ENCODE measurements at places on chromosomes 5 and 9. TPM values are rescaled to one million over a fixed set of nuclear protein-coding genes. Genes with fewer than 3 reads are reported as not detected.

IL5 gene
- not detected for total RNA-seq

DNAJC18 gene
- total RNA-seq = 19.8 TPM

RORB gene
- total RNA-seq = not detected

MYMK gene
- 1.1 TPM for total RNA-seq

MIER3 gene
- 31.2 TPM for total RNA-seq

PFN3 gene
- not detected for total RNA-seq

GRCh38 chr9:129423216-129423615, 197.7 kb downstream of the C9orf50 start:
- peaks cover 28% of the 10 kb centered on the region for H3K27me3 ChIP-seq
- no peak overlapping the region for H3K27ac ChIP-seq
- H3K4me1 ChIP-seq = no peaks in the 10 kb centered on the region
- no peak for DNase-seq
- H3K4me3 ChIP-seq = no peak overlapping the region

GRCh38 chr9:70111042-70111602, 67.5 kb downstream of the MAMDC2 start:
- H3K4me3 ChIP-seq = no peak overlapping the region
- H3K27me3 ChIP-seq = no peaks in the 10 kb centered on the region
- peak; percentile 89 for DNase-seq
- peak overlapping the region; percentile 66 for H3K27ac ChIP-seq
- H3K36me3 ChIP-seq = no peaks in the 10 kb centered on the region
- H3K4me1 ChIP-seq = peaks cover 10% of the 10 kb centered on the region

- H3K27me3 ChIP-seq = no peaks in the 10 kb centered on the region
- DNase-seq = no peak
- H3K27ac ChIP-seq = no peak overlapping the region
- no peaks in the 10 kb centered on the region for H3K36me3 ChIP-seq
- no peak overlapping the region for H3K4me3 ChIP-seq
- no peaks in the 10 kb centered on the region for H3K4me1 ChIP-seq
These were observed 293.2 kb downstream of the CWC27 start for GRCh38 chr5:65061974-65062353.

- no peaks in the 10 kb centered on the region for H3K27me3 ChIP-seq
- peak; percentile 3 for DNase-seq
- H3K4me3 ChIP-seq = no peak overlapping the region
- no peak overlapping the region for H3K27ac ChIP-seq
These were observed 1176.3 kb downstream of the CDH18 start for GRCh38 chr5:18811661-18812060.

- no peaks in the 10 kb centered on the region for H3K4me1 ChIP-seq
- DNase-seq = no peak
- no peak overlapping the region for H3K27ac ChIP-seq
- H3K27me3 ChIP-seq = no peaks in the 10 kb centered on the region
These were observed 93.9 kb downstream of the GPBP1 start for GRCh38 chr5:57267805-57268204.

GRCh38 chr5:124007675-124008398, 495.9 kb downstream of the CSNK1G3 start:
- H3K36me3 ChIP-seq = no peaks in the 10 kb centered on the region
- no peak for DNase-seq
- H3K4me1 ChIP-seq = no peaks in the 10 kb centered on the region
- no peak overlapping the region for H3K4me3 ChIP-seq
- no peaks in the 10 kb centered on the region for H3K27me3 ChIP-seq

DNA sequence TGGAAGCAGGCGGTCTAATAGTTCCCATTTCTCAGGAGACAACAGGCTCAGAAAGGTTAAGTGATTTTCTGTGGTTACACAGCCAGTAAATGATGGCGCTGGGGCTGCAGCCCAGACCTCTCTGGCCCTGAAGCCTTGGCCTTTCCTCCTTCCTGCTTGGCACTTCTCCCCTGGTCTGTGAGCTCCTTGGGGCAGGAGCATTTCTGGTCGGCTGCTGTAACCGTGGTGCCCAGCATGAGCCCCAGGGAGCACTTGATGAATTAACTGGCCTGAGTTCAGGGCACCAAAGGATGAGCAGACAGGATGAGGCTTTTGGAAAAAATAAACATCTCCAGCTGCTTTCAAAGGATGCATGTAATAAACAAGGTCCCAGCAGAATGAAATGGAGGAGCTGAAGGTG, 30.2 kb downstream of the CDHR2 start:
- no peaks in the 10 kb centered on the region for H3K4me1 ChIP-seq
- H3K36me3 ChIP-seq = no peaks in the 10 kb centered on the region
- DNase-seq = no peak
- H3K27ac ChIP-seq = no peak overlapping the region

DNA sequence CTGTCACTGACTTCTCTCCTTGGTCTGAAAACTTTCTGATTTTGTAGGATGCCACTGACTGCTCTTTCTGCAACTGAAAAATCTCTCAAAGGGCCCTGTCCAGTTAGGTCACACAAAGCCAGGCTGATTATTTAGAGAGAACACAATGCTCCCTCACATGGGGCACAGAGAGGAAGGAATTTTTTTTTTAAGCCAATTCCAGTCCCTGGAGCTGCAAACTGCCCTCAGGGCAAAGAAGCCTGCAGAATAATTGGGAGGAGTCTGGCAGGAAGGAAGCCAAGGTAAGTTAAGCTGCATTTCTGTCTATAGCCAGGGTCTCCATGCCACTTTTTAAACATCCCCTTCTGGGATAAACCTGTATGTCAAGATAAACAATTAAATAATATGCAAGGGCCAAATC, 305.5 kb downstream of the ZSWIM6 start:
- H3K27me3 ChIP-seq = no peaks in the 10 kb centered on the region
- no peak overlapping the region for H3K4me3 ChIP-seq
- no peak overlapping the region for H3K27ac ChIP-seq
- peaks cover 15% of the 10 kb centered on the region for H3K4me1 ChIP-seq
- DNase-seq = peak; percentile 56

GRCh38 chr9:124264823-124265233, 7.1 kb downstream of the NEK6 start:
- DNase-seq = no peak
- peaks cover 3% of the 10 kb centered on the region for H3K36me3 ChIP-seq
- H3K27me3 ChIP-seq = no peaks in the 10 kb centered on the region
- no peak overlapping the region for H3K27ac ChIP-seq
